ENCODE measurements at places on chromosomes 1 and 21.

- peak; percentile 17 for DNase-seq
Observed at GRCh38 chr21:43194303-43195120, 25.7 kb downstream of the CRYAA start.

- no peak for DNase-seq
Observed at GRCh38 chr1:20248971-20249612, 41.6 kb upstream of the VWA5B1 start.

- DNase-seq = peak; percentile 90
Observed at GRCh38 chr1:68232289-68233148, at the start of gene WLS. WLS (minus strand) TSS chr1:68232523; CDS start chr1:68232299, 224 bp downstream.

DNA sequence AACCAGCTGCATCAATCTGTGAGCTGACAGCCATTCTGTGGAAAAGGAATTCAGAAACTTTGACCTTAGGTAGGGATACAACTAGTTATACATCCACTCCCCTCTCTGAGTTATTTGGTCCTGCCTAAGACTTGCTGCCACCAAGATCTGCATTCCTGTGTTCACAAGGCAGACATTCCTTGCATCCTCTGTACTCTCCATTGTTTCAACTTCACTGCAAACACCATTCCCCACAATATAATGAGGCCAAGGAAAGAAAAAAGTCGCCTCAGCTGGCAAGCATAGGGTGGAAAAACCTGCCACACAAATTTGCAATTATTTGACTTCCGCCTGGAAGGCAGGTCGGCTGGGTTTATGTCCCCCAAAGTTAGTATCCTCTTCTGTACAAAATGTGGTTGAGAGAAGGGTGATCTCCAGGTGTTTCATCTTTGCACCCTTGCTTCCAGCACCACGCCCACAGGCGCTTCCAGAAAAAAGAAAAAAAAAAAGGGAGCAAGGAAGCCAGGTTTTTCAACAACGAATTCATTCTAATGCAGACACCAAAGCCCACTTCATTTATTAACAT is 676 bp upstream of the CTTNBP2NL start:
- no peak for DNase-seq

DNA sequence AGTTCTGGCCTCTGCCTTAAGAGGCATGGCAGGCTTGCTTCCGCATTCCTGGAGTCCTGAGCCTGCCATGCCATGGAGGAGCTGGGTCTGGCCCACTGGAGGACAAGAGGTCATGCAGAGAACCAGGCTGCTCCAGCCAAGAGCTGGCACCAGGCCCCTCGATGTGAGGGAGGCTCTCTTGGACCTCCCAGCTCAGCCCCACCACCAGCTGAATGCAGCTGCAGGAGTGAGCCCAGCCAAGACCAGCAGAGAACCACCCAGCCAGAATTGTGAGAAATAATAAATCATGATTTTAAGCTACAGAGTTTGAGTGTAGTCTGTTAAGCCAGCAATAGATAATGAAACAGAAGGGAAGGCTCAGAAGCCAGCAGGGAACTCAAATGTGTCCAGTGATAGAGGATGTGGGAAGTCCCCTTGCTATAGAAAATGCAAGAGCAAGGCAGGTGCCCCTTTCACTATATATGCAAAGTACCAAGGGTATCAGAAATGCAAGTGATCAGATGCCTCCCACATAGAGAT is 118.4 kb downstream of the HIVEP3 start:
- DNase-seq = peak; percentile 44

DNA sequence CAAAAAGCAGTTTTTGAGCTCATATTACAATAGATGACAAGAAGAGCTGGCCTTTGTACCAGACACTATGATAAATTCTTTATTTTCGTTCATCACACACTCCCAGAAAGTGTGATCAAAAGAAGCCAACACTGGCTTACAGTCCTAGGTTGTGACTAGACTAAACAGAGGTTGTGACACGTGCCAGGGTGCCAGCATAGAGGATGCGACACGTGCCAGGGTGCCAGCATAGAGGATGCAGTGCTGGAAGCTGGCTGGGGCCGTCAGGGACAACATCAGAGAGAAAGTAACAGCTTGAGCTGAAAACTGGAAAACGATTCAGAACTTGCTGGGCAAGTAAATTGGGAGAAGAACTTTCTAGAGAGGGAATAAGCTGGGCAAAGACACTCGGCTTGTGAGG is 2.2 kb downstream of the MTARC1 start:
- DNase-seq = no peak

- DNase-seq = no peak
Observed at GRCh38 chr1:15727424-15727823, 8.6 kb upstream of the SLC25A34 start.

DNA sequence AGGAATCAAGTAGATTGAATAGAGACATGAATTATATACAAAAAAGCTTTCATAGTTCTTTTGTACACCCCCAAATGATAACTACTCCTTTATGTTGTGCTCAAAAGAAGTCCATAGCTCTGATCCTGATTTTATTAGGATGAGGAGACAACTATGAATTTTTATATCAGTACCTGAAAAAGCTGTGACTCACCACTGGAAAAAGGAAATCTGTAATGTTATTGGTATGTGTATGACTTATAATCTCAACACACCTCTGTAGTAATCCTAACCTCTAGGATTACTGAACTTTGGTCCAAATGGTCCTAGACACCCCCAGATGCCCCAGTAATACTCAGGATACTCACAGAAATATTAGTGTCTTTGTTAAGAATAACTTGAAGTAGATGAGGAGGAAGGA is 10.2 kb downstream of the PRKAB2 start:
- DNase-seq = no peak

DNA sequence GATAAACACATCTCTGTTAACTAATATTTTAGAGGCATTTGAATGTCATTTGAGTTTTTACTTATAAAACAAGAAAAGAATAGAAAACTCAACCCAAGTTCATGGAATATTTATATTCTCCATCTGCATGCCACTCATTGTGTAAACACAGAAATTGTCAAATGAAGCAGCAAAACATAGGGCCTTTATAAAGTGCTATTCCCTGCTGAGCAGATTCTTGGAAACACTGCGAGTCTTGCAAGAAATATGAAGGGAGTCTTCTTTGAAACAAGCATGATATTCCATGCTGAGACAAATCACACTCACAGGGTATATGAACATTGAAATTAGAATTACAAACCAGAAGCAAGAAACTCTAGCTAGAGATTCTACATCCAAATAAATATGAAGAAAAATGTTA is 655.8 kb downstream of the BRINP3 start:
- no peak for DNase-seq

DNA sequence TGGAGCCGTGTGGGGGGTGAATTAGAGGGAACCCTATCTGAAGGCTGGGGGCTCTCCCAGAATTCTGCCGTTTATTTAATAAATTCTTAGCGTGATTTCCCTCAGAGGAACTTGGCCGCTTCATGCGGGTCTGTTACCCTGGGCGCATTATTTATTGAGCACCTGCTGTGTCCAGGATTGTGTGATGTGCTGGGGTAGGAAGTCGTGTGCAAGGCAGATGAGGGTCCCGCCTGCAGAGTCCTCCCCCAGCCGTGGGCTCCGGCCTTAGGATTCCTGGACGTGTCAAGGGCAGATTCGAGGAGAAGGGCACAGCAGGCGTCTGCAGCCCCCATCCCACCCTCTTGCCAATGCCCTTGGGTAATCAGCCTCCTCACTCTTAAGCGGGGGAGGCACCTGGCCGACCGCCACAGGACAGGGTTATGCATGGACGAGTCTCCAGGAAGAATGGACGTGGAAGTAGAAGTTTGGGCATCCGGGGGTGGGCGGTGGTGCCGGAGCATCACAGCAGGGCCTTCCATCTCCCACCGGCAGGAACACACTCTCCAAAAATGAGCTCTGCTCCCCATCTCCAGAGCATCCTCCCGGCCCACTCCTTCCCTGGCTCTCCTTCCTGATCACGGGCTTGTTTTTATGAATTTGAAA is 233.3 kb upstream of the C1orf174 start:
- DNase-seq = no peak

- no peak for DNase-seq
Observed at GRCh38 chr21:16022921-16023320, 293.1 kb downstream of the USP25 start.

DNA sequence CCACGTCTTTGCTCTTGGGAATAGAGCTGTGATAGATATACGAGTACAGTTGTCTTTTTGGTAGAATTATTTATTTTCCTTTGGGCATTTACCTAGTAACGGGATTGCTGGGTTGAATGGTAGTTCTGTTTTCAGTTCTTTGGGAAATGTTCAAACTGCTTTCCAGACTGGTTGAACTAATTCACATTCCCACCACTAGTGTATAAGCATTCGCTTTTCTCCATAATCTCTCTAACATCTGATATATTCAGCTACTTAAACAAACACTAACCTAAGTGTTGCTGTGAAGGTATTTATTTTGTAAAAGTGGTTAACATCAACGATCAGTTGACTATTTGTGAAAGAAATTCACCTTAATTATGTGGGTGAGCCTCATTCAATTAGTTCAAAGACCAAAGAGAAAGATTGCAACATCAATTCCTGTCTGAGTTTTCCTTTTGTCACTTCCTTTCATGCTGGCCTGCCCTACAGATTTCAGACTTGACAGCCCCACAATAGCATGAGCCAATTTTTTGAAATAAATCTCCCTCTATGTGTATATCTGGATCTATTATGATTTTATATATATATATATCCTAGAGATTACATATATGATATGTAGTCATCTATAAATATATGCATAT is 26.7 kb upstream of the DUSP10 start:
- DNase-seq = no peak

DNA sequence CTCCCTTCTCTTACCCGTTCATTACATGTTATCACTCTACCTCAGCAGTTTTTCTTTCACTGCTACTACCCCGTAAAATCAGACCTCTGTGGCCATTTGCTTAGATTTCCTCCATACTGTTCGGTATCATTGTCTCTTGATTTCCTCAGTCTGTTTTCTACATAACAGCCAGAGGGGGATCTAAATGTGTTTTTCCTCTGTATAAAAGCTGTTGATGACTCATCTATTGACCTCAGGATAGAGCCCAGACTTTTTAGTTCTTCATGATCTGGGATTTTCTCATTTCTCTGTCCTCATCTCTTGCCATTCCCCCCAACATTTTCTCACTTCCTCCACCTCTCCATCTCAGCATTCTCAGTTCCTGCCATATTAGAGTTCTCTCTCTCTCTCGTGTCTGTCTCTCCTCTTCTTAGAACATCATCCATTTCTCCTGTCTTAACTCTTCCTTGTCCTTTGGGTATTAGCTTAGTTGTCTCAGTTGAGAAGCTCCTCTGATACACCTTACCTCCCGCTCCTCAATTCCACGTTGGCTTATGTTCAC is 10.5 kb downstream of the OTUD3 start:
- DNase-seq = no peak

DNA sequence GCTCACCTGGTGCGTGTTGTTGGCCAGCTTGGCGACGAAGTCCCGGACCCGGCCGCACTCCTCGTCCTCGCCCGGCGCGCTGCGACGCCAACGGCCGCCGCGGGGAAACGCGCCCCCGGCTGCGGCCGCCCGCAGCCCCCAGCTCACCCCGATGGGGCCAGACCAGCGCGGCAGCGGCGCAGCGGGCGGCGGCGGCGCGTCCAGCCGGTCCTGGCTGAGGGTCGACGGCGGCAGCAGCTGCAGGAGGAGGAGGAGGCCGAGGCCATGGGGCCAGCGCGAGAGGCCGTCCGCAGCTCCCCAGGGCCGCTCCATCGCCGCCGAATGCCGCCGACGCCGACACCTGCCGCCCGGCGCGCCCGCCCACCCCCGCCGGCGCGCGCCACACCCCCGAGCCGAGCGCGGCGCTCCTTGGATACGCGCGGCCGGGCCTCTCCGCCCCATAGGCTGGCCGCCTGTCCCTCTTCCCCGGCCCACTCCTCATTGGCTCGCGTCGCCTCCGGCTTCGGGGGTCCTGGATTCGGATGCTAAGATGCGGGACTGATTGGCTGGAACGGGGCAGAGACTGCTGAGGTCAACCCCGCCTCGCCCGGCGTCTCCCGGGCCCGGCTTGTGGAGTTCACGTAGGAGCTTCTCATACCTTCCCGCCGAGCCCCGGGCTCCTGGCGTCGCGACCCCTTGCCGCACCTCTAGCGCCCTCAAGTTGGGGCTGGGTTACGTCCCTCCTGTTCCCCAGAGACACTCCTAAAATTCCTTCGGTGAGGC is at the start of gene SORT1:
SORT1 (minus strand) TSS at position 338 of the 762 bp plus-strand sequence; CDS start at position 312, 26 bp downstream.
- DNase-seq = peak; percentile 94

GRCh38 chr1:160547422-160547821 is 24.4 kb upstream of the SLAMF6 start:
- no peak for DNase-seq

DNA sequence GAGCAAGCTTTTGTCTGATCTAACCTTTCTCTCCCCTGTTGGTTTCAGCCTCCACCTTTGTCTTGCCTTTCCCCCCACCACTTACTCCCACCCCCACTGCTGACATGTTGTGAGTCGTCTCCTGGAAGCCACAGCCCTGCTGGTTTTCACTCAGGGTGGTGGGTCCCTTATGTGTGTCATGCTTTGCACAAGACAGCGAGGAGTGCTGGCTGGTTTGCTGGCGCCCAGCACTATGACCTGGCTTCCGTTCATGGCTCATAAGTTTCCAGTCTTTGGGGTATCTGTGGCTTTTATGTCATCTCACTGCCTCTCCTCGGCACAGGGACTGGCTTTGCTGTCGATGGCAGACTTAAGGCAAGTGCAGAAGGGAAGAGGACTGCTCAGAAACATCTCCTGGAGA is 177.7 kb downstream of the KIF26B start:
- no peak for DNase-seq

Data from femur (tissue), 1 donor.